ENCODE measurements at places on chromosomes 5 and 9.

DNA sequence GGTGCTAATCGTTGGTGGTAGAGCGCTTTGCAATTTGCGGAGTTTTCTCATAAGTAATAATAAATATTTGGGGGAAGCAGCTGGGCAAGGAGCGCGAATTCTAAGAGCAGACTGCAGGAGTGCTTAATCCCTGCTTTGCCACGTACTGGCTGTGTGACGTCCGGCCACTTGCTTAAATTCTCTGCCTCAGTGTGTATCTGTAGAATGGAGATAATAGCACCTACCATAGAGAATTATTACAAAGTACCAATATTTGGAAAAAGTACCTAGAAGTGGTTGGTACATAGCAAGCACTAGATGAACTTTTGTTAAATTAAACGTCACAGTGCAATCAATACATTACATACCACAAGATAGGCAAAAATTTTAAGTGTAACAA, 598 bp upstream of the TMED7 start:
- no peak for DNase-seq

- DNase-seq = no peak
Measured at GRCh38 chr5:4083591-4084337, 488.1 kb downstream of the IRX1 start.

GRCh38 chr5:113503146-113503545, 10.3 kb upstream of the YTHDC2 start:
- DNase-seq = no peak

DNA sequence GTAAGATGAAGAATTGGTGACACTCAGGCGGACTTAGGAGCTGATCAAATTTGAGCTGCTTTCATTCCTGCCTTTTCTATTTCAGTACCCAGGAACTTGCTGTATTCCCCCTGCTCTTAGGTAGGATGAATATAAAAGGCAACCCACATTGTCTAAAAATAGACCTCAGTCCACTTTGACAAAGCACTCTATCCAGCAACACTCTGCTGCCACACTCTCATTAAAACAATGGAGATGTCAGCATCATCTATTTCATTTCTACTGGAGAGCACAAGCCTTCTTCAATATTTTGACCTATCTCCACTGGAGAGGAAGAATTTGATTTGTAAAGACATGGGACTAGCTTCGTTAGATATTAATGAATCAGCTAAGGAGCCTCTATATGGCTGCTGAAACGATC, 468.4 kb downstream of the PTPRD start:
- no peak for DNase-seq

DNA sequence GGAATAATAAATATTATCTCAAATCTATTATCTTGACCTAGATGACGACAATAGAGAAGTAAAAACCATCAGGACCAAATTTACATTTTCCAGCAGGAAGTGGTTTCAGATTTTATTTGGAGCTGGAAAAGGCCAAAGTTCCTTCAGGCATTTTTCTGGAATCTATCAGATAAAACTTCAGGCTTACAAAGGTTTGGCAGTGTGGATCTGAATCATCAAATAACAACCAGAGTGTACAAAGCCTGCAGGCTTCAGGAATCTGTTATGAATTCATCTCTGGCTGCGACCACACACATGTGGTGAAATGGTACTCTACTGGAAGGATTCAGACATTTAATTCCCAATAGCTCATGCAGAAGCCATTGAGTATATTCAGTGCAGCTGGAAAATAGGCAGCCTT, 726.4 kb upstream of the GRAMD2B start:
- DNase-seq = no peak

GRCh38 chr9:133393399-133393798, 17.2 kb downstream of the STKLD1 start:
- DNase-seq = no peak

DNA sequence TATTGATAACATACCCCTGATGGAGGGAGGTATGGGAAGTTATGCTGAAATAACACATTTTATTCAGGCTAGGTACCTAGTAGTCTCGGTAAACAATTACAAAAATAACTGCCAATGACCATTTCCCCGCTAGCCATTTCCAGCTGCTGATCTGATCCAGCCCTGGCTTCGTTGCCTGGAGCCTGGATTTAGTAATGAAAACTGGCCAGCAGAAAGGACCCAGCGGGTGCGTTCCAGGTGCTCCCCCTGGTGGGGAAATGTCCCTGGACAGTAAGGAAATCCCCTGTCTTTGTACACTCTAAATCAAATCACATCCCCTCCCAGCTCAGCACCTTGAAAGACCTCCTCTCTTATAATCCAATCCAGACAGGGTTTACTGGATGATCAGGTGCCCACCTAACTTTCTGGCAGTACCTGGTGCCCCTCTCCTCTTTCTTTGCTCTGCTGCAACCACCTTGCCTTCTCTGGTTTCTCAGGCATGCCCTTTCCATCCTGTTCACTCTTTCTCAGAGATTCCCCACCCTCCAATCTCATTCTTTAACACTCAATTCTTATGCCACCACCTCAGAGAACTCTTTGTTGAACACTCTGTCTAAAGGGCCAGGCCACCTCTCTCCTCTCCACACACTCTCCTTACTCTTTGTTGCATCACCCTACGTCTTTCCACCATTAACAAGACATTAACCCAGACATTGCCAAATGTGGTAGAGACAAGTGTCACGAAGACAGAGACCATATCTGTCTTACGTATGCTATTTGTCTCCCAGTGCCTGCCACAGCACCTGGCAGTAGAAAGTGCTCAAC, 50.1 kb upstream of the SMAD5 start:
- DNase-seq = peak; percentile 64

- no peak for DNase-seq
Measured at GRCh38 chr9:128499920-128500319, 4.6 kb upstream of the GLE1 start.

DNA sequence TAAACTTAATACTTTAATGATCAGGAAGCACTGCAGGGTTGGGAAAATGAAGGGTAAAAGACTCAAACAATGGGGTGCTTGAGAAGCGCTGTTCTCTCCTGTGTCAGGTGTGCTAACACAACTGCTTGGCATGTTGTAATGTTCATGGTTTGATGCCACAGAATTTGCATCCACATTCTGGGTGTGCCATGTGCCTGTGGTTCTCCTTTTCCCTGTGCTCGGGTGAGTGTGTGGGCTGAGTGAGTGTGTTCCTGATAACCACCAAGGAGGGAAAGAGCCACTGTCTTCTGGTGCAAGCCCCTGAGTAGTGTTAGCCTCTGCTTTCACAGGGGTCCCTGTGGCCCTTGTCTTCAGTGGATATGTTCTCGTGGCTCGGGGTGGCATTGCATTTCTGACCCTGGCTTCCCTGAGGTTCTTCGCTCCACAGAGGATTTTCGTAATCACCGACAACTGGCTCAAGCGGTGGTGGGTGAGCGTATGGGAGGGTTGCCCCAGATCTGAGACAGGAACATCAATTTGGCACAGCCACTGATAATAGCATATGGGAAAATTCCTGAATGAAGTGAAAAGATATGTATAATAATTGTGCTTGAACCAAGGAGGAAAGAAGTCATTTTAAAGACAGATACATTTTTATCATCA, 102.0 kb downstream of the MVB12B start:
- DNase-seq = no peak

GRCh38 chr5:77239126-77239741, 28.8 kb downstream of the PDE8B start:
- no peak for DNase-seq

- DNase-seq = no peak
Measured at GRCh38 chr9:22514871-22515270, 68.2 kb downstream of the DMRTA1 start.

- DNase-seq = no peak
Measured at GRCh38 chr5:13218518-13218917, 726.0 kb downstream of the DNAH5 start.

DNA sequence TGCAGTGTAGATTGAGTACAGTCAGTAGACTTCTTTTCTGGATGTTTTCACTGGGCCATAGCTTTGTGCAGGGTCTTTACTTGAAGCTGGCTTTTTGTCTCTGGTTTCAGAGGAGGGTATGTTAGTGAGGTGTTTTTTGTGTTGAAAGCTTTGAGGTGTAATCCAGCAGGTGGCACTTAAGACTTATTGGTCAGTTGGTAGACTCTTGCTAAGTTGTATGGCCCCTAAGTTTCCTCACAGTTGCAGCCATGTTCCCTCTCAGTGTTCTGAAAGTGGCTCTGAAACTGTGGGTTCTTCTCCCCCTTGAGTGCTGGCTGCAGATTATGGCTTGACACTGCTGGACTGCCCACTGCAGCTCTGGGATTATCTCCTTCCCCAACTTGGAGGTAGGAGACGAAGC, 55.7 kb upstream of the SLC44A1 start:
- no peak for DNase-seq

DNA sequence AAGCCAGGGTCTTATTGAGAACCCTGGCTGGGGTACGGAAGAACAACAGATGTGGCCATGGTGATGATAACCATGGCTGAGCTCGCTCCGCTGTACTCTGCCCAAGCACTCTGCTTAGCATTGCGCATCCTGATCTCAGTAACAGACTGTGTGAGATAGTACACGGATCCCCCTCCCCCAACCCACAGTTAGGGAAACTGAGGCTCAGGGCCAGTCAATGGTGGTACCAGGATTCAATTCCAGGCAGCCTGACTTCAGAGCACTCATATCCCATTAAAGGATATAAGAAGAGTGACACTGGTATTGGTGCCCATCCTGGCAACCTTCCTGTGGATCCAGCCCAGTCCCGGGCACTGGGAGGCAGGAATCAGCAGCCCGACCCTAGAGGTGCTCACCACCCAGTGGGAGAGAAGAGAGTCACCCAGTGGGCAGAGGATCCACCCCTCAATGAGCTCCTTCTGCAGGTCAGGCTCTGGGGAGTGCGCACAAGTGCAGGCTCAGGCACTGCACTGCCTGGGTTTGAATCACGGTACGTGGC, 26.5 kb upstream of the KIF12 start:
- no peak for DNase-seq
